ENCODE measurements at places on chromosomes 7 and 10. TPM values are rescaled to one million over a fixed set of nuclear protein-coding genes. Genes with fewer than 3 reads are reported as not detected.

The CPSF4 gene
- 23.8 TPM for total RNA-seq

The TRPV6 gene
- total RNA-seq, result 7.9 TPM

The ZNF862 gene
- total RNA-seq, result 21.1 TPM

The SUN3 gene
- not detected for total RNA-seq

The EGFR gene
- total RNA-seq, result 130 TPM

The STEAP2 gene
- total RNA-seq, result 32.2 TPM

The PCLO gene
- 10.8 TPM for total RNA-seq

The GPR15LG gene
- total RNA-seq, result 98.0 TPM

The KCP gene
- 1.2 TPM for total RNA-seq

The C10orf105 gene
- total RNA-seq, result 0.49 TPM

The ZYX gene
- total RNA-seq, result 86.2 TPM

The MCMBP gene
- 53.0 TPM for total RNA-seq

The SLC39A12 gene
- not detected for total RNA-seq

The UTF1 gene
- total RNA-seq, result not detected

The BCL7B gene
- 57.0 TPM for total RNA-seq

DNA sequence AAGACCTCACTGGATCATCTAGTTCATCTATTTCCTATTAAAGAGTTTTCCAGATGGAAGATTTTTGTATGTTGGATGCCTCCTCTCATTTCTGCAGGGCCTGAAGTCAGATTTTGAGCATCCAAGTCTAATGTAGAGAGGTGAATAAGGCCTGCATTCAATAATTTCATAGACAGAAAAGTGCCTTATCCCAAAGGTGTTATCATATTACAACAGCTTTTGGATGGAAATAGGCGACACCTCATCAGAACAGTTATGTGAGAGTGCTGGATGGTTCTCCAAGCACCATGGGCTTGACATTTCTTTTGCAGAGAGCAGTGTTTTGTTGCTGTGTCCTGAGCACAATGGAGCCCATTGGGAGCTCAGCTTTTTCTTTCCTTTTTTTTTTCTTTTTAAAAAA lies 162.4 kb upstream of the MEOX2 start:
- no peak for DNase-seq

DNA sequence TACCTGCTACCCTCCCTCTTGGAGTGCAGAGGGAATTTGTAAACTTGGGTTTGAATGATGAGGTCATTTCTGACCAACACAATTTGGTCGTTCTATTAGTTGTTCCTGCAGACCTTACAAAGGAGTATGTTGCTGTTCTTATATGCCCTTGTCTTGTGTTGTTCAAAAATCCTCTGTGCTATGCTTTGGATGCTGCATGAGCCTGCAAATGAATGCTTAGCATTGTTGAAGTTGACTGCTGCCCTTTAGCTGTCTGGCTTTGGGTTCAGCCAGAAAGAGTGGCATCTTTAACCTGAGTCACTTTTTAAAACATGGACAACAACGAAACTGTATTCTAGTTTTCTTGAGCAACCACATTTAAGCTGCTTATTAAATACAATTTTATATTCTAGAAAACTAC lies 80.3 kb downstream of the SND1 start:
- no peak for DNase-seq

GRCh38 chr10:12181065-12181775 lies 14.5 kb downstream of the NUDT5 start:
- DNase-seq, result no peak

- DNase-seq, result no peak
These were observed 346.6 kb downstream of the IPMK start for GRCh38 chr10:57921140-57921539.

- no peak for DNase-seq
These were observed 5.2 kb downstream of the MRPS24 start for GRCh38 chr7:43864126-43864525.

DNA sequence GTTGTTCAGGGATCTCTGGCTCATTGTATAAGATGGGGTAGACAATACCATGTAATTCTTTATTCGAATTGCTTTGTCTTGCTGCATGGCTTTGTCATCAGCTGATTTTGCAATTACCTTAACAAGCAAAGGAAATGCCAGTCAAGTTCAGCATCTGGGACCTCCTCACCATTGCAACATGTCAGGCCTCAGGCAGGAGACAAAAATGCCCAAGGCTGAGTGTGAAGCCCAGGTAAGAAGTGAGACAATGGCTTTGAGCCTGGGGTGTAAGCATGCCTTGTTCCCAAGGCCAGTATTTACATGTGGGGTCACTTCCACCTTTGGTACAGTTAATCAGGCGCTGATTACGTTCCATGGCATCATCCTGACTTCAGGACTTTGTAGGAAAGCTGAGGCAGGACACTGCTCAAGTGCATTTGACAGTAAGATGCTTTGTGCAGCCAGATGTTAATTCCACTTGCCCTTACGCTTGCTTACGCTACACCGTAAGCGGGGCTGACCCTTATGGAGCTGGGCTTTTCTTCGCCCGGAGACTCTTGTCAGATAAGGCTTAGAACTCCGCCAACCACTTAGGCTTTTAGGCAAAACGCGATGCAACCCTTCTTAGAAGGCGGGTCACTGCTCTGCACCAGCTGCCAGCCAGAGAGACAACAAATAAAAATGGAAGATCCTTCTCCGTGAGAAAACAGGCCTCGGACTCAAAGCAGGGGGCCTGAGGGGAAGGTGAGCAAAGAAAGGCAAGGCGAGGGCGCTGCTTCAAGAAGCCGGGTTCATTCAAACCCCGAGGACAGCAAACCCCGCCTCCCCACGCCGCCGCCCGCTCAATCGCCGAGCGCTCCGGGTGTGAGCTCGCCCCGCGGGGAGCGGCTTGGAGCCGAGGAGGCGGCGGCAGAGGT lies 1.3 kb upstream of the SP4 start:
- DNase-seq, result peak; percentile 99

DNA sequence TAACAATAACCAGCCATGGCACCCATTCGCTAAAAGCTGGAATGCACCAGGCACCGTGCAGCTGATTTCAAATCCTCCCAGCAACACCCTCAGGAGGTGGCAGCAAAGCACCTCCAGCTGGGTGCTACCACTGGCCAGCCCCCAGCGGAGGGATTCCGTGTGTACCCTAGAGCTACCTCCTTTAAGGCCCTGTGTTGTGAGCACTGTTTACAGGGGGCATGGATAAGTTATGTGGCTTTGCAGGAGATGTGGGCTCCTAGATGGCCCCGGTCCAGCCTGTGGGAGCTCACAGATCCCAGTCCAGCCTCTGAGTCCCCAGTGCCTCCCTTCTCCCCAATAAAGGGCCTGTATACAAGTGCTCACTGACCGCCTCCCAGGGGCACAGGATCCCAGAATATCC lies 27.1 kb downstream of the TNRC18 start:
- no peak for DNase-seq

DNA sequence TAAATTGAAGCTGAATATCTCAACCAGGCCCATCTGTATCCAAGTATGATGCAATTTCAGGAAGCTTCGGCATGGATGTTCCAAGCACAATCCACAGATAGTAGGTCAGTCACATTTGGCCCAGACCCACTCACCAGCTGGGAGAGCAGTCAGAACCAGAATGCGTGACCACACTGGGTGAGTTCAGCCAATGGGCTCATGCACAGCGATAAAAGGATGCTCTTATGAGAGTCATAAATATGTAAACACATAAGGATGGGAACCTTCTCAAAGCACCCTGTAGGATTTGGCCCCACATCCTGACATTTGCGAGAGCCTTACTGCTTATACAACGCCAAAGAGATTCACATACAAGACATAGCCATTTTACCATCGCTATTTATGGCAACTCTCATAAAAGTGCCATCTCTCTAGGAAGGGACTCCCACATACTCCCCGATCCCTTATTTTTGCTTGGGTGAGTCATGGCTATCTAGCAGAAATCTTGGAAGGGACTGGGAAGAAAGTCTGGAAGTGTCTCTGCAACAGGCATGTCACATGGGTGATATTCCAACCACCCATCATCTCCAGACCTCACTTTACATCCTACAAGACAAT lies 3.0 kb downstream of the AFAP1L2 start:
- no peak for DNase-seq

DNA sequence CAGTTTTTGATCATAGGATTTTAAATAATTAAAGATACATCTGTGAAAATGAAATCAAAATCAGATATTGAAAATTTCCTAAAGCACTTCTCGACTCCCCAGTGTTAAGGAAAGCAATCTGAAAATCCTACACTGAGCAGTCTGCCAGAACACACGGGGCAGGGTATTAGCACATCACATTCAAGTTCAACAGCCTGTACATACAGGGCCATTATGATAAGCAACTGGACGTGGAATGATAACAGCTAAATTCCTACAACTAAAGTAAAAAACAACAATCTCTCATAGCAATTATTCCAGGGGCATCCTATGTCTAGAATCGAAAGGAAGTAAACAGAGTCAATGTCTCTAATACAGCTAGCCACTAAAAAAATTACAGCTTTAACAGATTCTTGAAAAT lies 31.7 kb downstream of the TRDMT1 start:
- DNase-seq, result no peak

- DNase-seq, result no peak
These were observed 472 bp downstream of the RASSF4 start for GRCh38 chr10:44960088-44960460.

- DNase-seq, result no peak
These were observed 117.2 kb downstream of the UBE2H start for GRCh38 chr7:129835569-129835968.

DNA sequence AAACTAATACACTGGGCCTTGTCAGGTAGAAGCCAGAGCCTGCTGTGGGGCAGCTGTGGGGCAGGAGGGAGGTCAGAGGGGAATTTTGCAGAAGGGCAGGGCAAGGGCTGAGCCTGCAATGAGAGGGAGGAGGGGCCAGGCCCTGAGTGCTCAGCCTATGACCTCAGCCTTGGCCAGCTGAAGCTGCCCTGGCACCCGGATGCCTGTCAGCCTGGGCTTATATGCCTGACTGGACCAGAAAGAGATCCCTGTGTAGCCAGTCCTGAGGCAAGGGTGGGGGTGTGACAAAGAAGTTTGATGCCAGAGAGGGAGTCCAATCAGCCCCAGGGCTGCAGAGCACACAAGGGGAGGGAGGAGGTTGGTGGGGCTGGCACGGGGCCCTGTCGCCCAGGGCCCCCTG lies 22.3 kb upstream of the PRRT4 start:
- DNase-seq, result no peak

DNA sequence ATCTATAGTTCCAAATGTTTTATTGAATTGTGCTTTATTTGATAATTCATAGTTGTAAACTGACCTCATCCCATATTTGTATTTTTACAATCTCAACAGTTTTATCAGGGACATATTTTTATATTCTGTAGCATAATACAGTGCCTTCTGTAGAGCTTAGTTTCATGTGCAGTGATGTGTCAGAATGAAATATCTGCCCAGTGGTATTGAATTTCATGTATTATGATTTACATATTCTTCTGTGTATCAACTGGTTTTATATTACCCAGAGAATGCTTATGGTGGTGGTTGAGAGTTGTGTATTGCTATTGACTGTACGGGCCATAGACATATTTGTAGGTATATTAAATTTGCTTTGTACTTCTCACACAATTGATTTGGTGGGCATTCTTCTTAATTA lies 89.9 kb downstream of the KAT6B start:
- DNase-seq, result no peak

- DNase-seq, result no peak
These were observed 885.7 kb upstream of the CELF2 start for GRCh38 chr10:10132009-10132408.

DNA sequence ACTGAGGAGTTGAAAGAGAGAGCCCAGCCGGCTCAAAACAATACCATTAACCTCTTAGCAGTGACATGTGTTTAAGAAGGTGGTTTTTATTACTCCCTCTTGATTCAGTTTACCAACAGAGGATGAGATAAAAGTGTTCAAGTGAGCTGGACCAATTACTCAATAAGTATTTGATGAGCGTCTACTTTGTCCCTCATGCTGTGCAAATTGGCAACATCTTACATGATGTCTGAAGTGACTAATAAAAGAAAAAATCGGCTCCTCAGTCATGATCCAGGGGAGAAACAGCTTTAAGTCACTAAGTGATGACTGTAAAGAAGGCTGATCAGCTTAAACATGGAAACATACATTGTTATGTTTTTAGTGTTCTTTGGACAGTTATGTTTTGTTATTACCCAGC lies 7.8 kb downstream of the WNT16 start:
- no peak for DNase-seq

DNA sequence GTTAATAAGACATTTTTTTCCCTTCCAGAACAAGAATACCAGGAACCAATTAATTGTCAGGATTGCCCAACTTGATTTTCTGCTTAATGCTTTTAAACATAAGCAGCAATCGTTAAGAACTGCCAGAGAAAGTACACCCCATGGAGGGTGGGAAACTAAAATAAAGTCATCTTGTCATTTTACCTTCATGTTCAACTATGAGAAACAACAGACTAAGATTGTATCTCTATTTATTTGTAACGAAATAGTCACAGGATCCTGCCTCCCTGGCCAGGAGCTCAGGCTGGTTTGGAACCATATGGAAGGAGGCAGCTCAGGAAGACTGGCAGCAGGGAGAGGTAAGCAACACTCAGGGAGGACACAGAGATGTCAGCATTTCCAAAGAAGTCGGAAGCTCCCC lies 129.6 kb downstream of the TNS3 start:
- no peak for DNase-seq

DNA sequence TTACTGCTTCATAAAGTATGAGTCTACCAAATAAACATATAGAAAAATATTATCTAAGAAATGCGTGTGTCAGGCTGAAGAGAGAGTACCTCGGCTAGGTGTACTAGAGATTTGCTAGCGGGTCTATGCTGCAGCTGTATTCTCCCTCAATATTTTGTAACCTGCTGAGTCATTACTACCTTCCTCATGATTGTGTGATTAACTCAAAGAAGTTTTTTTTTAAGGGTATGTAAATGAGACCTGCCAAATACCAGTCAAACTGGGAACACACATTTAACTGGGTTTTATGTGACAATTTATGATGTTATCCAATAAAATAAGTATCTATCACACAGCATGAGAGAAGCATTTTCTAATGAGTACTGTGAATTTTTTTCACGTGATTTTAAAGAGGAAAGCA lies 180.4 kb downstream of the RNF133 start:
- DNase-seq, result no peak

DNA sequence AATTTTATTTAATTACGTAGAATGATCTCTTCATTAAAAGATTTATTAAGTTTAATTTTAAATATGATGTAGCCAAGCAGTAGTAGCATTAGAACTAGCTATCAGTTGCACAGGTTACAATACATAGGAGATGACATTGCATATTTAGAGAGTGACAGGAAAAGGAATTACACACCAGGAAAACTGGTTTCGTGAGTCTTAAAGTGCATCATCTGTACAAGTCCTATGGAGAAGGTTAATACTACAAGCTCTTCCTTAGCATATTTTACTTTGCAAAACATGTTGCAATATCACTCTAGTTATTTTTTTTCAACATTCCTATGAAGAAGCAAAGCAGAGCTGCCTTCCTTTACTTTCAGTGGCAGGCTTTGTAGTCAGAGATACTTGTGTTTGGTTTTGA lies 20.2 kb upstream of the SEM1 start:
- DNase-seq, result no peak

- no peak for DNase-seq
These were observed 38.5 kb downstream of the MLLT10 start for GRCh38 chr10:21572578-21572977.
